ENCODE measurements at places on chromosomes 6 and 20.

GRCh38 chr6:39079197-39080125 is 30.9 kb downstream of the GLP1R start:
- no peak for DNase-seq

DNA sequence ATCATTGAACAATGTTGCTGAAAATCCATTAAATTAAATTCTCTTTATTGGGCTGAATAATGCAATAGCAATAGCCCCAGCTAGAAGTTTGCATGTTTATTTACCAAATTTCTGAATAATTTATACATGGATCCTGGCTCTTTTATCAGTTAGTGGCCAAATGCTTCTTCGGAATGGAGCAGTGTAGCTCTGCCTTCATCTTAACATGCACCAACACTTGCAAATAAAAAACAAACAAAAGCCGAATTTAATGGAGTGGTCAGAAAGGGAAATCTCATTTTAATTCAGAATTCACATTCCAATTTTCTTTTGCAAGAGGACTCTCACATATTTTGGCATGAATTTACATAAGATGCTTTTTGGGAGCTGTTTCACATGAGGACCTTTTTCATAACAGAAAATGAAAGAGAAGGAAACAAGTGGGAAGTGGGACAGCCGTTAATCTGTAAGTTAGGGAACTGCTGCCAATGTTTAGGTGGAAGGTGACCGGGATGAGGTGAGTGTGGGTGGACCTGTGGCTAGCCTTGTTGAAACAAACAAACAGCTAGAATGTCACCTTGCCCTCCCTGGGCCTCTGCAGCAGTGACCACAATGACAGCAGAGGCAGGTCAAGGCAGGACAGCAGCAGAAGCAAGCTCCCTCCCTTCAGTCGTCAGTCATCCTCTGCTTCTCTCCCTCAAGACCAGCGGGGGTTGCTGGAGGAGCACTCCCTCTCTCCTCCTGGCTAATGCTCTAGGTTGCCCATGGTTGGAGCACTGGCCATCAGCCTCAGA is 73.2 kb downstream of the INSM1 start:
- DNase-seq: no peak

GRCh38 chr6:87738000-87738399 is 36.0 kb upstream of the AKIRIN2 start:
- no peak for DNase-seq

- no peak for DNase-seq
Observed at GRCh38 chr6:29864037-29864810, 36.6 kb downstream of the HLA-G start.

DNA sequence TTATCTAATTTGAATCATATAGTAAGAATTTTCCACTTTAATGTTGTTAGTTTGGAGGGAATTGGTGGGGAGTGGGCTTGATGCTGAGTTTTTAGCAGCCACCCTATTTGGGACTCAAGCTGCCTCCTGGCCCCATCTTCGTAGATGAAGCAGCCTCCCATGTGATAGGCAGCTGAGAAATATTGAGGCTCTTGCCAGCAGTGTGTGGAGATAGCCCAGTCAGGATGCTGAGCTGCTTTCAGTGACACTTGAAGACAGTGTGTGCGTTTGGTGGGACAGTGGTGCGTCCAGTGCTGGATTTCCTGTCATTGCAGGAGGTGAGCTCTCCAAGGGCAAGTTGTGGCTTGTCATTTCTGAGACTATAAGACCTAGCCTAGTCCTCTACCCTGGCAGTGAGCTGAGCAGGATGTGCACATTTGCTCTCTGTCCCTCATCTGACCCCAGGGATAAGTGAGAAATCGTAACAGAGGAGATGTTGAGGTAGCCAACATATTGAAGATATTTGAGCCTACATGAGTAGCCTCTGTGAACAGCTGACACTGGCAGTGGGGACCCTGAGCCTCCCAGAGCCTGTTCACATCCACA is 47.9 kb upstream of the RNF8 start:
- no peak for DNase-seq

Measured in activated gamma-delta T cell (primary cell).